CD14-positive monocyte (primary cell): ENCODE measurements at places on chromosomes 13 and 19. TPM values are rescaled to one million over a fixed set of nuclear protein-coding genes. Genes with fewer than 3 reads are reported as not detected.

DNA sequence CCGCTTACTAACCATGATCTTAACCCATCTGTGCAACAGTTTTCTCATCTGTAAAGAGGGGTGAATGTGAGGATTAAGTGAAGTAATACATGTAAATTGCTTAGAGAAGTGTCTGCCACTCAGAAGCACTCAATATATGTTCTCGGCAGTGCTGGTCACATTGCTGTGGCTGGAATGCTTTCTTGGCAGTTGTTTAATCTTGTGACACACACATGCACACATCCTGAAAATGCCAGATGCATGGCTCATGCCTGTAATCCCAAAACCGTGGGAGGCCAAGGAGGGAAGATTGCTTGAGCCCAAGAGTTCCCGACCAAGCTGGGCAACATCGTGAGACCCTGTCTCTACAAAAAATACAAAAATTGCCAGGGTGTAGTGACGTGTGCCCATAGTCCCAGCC is 4.9 kb upstream of the DMKN start:
- DNase-seq: no peak
- no peaks in the 10 kb centered on the region for H3K36me3 ChIP-seq
- no peaks in the 10 kb centered on the region for H3K27me3 ChIP-seq
- no peaks in the 10 kb centered on the region for H3K4me1 ChIP-seq
- no peak overlapping the region for H3K27ac ChIP-seq

The IGFL2 gene
- not detected for polyA plus RNA-seq

The KRTDAP gene
- polyA plus RNA-seq: not detected in 2 replicates

The FOSB gene
- 27.3 TPM for polyA plus RNA-seq

The CD79A gene
- 2.1 TPM for polyA plus RNA-seq

The NKG7 gene
- 16.4 TPM for polyA plus RNA-seq

The ZNF616 gene
- 0.46 and 1.8 TPM in 2 replicates for polyA plus RNA-seq
